ENCODE measurements at places on chromosomes 5 and 9.

- DNase-seq = peak; percentile 9
These were observed 767.7 kb downstream of the DTWD2 start for GRCh38 chr5:118220556-118221195.

DNA sequence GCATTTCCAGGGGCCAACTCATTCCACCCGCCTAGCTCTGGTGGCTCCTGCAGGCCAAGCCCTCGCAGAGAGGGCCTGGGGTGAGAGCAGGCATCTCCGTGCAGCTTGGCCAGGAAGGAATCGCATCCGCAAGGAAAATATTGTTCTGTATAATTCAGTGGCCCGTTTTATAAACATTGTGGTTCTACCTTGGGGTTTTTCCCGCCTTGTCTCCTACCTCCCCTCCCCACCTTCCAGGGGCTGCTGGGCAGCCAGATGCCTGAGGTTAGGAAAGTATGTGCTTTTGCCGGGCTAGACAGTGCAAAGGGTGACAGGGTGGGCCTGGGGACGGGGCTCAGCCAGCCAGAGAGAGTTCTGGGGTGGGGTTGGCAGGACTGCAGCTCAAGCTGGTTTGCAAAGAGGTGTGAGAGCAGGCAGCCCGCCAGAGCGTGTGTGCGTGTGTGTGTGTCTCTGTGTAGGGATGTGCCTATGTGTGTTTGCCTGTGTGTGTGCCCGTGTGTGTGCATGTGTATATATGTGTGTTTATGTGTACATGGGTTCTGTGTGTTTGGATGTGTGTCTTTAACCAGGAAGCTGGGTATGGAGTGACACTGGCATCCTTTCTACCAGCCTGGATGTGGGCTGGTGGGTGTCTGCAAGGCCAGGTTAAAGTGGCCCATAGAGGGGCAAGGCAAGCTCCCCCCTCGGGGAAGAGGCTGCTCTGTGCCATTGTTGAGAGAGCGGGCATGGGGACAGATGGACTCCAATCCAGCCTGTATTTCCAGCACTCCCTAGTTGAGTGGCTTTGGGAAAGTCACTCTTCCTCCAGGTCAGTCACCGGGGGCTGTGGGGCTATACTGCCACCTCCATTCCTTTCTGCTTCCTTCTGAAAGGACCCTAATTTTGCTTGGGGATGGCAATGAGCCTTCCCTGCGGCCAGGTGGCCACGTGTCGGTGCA, 10.6 kb upstream of the SLC2A6 start:
- no peak for DNase-seq

DNA sequence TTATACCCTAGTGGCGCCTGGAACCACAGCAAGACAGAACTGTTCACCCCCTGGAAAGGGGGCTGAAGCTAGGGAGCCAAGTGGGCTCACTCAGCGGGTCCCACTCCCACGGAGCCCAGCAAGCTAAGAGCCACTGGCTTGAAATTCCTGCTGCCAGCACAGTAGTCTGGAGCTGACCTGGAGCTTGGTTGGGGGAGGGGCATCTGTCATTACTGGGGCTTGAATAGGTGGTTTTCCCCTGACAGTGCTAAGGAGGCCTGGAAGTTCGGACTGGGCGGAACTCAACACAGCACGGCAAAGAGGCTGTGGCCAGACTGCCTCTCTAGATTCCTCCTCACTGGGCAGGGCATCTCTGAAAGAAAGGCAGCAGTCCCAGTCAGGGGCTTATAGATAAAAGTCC, 19.5 kb downstream of the BTNL3 start:
- no peak for DNase-seq

- no peak for DNase-seq
These were observed 103.6 kb downstream of the MACIR start for GRCh38 chr5:103362211-103362610.

Measured in muscle of arm (tissue), 14 donors.